ENCODE measurements at places on chromosomes 12 and 14.

- DNase-seq: no peak
Measured at GRCh38 chr12:129530984-129531383, 372.8 kb downstream of the TMEM132D start.

- no peak for DNase-seq
Measured at GRCh38 chr14:94139006-94139405, 9.6 kb upstream of the IFI27L2 start.

GRCh38 chr12:114648711-114649110 lies 35.3 kb downstream of the TBX3 start:
- DNase-seq: no peak

DNA sequence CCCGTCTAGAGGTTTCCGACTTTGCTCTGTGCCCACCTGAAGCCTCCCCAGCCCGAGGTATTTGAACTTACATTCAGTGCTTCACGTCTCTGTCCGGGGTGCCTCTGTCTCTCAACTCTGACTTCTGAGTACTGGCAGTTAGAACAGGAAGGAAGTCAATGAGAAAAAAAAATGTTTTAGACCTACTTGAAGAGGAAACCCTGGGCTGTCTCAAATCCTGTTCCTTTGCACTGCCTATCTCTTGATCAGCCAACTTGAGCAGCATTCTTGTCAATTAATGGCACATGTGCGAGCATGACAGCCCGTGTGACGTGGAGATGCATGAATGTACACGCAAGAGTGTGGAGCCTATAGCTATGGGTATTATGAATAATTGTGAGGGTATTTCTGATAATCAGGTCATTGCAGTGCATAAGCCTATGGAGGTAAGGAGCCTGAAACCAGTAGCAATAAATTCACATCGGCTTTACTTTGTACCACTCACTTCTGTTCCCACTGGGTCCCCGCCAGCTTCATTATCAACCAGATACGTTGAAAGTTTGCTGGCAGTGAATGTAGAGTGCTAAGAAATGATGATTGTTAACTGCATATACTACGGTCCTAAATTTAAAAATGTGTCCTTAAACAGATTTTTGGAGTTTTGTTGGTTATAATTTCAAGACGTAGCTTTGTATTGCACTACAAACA lies at the start of gene ARHGDIB:
Gene ARHGDIB (minus strand): TSS at position 136 of the 687 bp plus-strand sequence. CDS start 10,889 bp downstream, outside the sequence.
- no peak for DNase-seq

DNA sequence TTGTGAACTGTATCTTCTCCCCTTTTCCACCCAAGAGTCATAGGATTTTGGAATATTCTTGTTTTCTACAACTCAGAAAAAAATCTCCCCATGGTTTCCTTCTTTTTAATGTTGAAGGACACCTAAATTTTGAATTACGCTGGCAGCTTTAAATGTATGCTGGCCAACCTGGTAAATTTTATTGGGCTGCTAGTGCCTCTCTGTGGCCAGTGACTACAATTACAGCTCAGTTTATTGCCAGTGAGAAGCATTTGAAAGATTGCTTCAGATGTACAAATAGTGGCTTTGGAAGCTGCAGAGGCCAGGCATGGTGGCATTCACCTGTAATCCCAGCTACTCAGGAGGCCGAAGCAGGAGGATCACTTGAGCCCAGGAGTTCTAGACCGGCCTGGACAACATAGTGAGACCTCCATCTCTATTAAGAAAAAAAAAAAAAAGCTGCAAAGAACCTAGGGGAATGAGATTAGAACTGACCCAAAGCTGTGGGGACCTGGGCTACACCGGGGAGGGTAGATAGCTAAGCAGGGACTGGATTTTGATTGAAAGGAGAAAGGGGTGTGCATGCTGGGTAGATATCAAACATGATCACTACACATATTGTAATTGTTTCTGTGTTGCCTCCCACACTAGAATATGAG lies 7.6 kb upstream of the RAB21 start:
- DNase-seq: peak; percentile 44

GRCh38 chr14:67317822-67318221 lies 41.8 kb downstream of the ATP6V1D start:
- no peak for DNase-seq

- DNase-seq: peak; percentile 26
Measured at GRCh38 chr12:114444422-114445279, 38.7 kb upstream of the TBX5 start.

GRCh38 chr14:22097586-22098292 lies 424.1 kb upstream of the OR4E1 start:
- no peak for DNase-seq

GRCh38 chr14:101294136-101294535 lies 267.2 kb upstream of the DIO3 start:
- no peak for DNase-seq

DNA sequence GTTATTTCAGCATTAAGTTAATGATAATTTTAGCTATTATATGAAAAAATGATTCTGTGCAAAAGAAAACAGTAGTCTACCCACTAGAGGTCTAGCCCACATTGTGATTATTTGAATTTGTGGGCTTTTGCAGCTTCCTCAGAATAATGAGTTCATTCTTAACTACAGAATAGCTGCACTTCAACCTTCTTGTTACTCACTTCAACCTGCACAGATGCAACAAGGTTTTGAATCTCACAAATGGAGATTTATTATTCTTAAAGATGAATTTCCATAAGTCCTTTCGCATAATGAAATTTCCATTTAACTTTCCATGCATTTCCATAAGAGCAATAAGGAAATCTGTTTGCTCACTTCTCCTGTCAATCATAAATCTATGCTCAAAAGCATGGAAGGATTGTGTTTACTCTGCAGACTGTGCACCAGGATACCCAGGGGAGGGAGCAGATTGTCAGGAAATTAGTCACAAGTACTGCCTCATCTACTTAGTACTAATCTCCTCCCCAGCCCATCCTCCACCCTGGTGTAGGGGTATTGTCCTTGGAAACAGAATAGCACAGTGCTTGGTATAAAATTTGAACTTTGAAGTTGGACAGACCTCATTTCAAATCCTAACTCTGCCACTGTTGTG lies 24.1 kb downstream of the PTGER2 start:
- DNase-seq: no peak

DNA sequence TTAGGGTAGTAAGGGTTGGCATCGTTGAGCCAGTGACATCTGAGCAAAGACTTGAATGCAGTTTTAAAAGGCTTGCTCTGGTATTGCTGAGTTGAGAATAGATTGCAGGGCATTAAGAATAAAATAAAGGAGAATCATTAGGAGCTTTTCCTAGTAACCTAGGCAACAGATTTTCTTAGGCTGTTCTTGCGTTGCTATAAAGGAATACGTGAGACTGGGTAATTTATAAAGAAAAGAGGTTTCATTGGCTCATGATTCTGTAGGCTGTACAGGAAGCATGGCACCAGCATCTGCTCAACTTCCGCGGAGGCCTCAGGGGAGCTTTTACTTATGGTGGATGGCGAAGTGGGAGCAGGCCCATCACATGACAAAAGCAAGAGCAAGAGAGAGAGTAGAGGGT lies 97.4 kb downstream of the RAD51B start:
- no peak for DNase-seq

GRCh38 chr12:73699318-73699717 lies 838.3 kb upstream of the ATXN7L3B start:
- no peak for DNase-seq
